ENCODE measurements at places on chromosomes 3 and 15.

GRCh38 chr3:128617270-128617556, 33.4 kb downstream of the RPN1 start:
- no peak for DNase-seq

DNA sequence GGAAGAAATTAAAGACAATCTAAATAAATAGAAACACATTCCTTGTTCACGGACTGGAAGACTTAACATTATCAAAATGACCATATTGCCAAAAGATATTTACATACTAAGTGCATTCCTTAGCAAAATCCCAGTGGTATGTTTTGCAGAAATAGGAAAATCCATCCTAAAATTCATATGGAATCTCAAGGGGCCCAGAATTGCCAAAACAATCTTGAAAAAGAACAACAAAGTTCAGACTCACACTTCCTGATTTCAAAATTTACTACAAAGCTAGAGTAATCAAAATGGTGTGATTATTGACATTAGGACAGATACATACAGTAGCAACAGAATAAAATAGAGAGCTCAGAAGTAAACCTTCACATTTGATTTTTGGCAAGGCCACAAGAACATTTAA, 515.5 kb downstream of the OCA2 start:
- DNase-seq = no peak

GRCh38 chr15:33341953-33342352, 31.2 kb downstream of the RYR3 start:
- no peak for DNase-seq

- no peak for DNase-seq
These were observed 111.5 kb downstream of the PDZRN3 start for GRCh38 chr3:73513260-73513659.

DNA sequence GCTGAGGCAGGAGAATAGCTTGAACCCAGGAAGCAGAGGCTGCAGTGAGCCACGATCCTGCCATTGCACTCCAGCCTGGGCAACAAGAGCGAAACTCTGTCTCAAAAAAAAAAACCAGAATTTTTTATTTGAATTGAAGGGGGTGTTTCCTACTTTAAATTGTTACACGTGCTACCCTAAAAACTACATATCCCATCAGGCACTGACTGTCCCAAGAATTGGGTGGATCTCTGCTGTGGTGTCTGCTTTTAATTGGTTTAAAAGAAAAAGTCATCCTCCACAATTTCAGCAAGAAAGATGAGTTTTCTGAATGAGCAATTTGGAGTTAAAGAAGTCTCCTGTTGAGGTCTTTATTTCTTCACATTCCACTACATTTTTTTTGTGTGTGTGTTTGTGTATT, 2.1 kb downstream of the PDIA3 start:
- DNase-seq = no peak

GRCh38 chr15:74788683-74789151, 6.8 kb downstream of the CSK start:
- no peak for DNase-seq

GRCh38 chr15:80982205-80982604, 7.4 kb downstream of the MESD start:
- no peak for DNase-seq

GRCh38 chr3:12187448-12188327, 29.0 kb upstream of the TIMP4 start:
- no peak for DNase-seq

DNA sequence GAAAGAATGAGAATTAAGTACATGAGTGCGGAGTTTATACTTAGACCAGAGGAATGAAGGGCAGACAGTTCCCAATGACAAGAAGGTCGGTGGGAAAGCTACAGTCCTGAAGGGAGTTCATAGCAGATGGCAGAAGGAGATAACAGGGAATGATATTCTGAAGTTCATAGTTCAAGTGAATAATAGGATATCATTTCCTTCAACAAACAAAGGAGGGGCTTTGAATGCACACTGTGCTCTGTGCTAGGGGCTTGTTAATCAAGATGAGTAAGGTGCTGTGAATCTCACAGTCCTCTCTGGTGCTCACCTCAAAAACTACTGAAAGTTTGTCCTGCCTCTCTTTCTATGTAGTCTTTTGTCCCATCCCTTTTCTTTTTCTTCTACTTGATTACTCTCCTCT, 41.9 kb downstream of the SIDT1 start:
- DNase-seq = no peak

GRCh38 chr15:99504823-99505551, 60.8 kb upstream of the MEF2A start:
- no peak for DNase-seq

- DNase-seq = no peak
These were observed 217.4 kb downstream of the ADAMTS17 start for GRCh38 chr15:100124361-100124760.

- no peak for DNase-seq
These were observed 41.9 kb upstream of the XRN1 start for GRCh38 chr3:142489572-142490323.

GRCh38 chr15:56390739-56391267, 25.6 kb downstream of the TEX9 start:
- no peak for DNase-seq

DNA sequence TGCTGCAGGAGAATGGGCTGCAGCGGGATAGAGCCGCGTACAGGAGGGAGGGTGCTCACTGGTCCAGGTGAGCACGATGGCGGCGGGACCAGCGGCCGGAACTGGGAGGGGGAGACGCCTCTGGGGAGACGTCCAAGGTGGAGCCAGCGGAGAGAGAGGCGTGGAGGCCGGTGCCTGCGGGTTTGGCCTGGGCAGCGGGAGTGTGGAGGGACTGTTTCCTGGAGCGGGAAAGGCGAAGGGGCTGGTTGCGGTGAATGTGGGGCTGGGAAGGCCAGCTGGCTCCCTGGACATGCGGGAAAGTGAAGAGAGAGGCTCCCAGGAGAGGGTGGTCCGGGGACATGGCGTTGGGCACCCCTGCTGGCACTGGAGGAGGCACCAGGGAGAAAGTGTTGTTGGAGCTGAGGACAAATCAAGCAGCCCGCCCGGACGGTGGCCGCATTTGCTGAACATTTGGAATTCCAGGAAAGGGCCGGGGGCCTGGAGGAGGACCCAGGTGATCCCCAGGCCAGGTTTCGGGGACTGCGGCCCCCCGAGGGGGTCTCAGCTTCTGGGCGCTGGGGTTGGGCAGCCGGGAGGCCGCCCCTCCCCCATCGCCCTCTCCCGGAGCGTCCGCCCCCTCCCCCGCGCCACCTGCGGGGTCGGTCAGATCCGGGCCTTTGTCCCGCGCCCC, 34.3 kb downstream of the DNAJB8 start:
- no peak for DNase-seq

DNA sequence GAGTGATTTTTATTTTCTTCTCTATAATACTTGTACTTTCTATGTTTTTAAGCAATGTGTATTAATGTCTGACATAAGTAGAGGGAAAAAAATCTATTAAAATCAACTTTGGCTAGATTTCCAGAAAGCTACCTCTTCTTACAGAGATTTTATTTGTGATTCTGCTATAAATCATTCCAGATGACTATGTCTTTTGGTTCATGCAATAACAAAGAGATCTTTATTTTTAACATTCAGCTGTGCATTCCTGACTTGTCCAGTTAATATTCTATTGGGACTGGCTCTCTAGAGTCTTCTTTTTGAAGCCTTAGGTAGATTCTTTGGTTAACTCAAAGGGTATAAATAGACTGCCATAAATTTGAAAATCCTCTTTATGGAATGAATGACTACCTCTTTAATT, 74.3 kb upstream of the ARPP21 start:
- DNase-seq = no peak

GRCh38 chr3:31161889-31162288, 267.4 kb upstream of the GADL1 start:
- DNase-seq = no peak

DNA sequence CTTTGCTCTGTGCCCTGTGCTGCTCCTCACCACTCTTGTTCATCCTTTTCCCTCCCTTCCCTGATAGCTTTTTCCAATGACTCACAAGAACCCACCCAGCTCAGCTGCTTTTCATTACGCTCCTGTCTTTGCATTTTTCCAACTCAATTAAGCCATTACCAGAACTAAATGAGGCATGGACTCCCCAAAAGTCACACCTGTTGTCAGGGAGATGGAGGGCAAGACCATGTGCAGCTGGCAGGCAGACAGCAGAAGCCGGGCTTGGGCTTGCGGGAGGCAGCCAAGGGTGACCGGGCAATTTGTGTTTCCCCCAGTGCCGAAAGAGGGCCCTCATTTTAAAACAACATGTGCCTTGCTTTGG, 64.3 kb downstream of the CASR start:
- DNase-seq = no peak

DNA sequence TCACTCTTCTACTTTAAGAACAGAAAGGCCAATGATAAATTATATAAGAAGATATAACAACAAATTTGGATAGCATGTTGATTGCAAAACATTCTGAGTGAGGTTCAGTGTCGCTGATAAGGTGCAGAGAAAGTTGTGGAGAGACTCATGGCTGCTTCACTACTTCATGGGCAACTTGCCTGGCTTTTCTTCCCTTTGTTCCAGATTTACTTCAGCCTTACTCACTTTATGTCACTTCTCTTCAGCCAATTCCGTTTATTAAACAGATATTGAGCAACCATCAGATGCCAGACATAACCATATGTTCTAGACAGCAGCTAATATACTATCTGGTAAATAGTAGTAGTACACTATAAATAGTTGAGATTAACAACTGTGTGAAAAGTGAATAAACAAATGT, 150.0 kb upstream of the CHL1 start:
- DNase-seq = no peak

- DNase-seq = no peak
These were observed 119.6 kb upstream of the SMAD3 start for GRCh38 chr15:66945842-66946241.

DNA sequence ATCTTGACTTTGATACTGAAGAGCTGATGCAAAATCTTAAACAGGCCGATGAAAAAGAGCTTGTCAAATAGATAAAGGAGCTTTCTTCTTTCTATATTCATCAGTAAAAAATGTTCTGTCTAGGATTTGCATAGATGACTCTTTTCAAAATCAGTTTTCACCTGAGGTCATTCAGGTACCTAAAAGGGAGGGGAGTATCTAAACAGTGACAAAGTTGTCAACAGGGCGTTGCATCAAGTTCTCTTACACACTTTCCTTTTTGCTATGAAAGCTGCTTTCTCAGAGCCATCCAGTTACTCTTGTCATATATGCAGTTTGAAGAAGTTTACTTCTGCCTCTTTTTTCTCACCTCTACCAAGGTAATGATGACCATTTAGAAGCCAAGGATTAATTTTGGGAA, 60.0 kb downstream of the AKAP13 start:
- DNase-seq = no peak

GRCh38 chr3:142608631-142609030, 12.4 kb downstream of the PLS1 start:
- DNase-seq = no peak

GRCh38 chr3:23648996-23649395, 156.8 kb upstream of the UBE2E1 start:
- DNase-seq = no peak

DNA sequence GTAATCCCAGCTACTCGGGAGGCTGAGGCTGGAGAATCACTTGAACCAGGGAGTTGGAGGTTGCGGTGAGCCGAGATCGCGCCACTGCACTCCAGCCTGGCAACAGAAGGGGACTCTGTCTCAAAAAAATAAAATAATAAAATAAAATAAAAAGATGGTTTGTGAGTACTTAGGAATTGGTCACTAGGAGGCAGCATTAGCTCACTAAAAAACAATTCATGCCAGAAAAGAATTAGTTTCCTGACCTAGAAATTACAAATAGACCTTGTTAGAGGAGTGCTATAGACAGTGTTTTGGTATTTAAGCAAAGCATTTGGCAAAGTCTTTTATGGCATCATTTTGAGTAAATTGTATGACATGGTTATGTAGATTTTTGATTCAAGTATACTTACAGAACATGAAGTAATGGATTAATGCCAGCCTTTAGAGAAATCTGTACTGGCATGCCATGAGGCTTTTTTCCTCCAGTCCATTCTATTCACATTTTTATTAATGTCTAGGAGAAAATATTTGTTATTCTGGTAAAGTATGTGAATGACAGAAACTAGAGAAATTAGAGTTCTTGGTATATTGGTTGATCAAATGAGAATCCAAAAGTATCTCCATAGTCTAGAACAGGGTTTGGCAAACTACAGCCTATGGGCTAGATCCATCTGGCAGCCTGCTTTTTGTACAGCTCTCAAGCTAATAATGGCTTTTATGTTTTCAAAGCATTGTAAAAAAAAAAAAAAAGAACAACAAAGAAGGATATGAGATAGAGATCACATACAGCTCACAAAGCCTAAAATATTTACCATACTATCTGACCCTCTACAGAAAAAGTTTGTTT, 81.6 kb downstream of the LRRC49 start:
- peak; percentile 37 for DNase-seq

GRCh38 chr15:101148881-101149664, 102.8 kb downstream of the CHSY1 start:
- DNase-seq = no peak

- DNase-seq = no peak
These were observed 30.2 kb upstream of the HCLS1 start for GRCh38 chr3:121690777-121691405.

DNA sequence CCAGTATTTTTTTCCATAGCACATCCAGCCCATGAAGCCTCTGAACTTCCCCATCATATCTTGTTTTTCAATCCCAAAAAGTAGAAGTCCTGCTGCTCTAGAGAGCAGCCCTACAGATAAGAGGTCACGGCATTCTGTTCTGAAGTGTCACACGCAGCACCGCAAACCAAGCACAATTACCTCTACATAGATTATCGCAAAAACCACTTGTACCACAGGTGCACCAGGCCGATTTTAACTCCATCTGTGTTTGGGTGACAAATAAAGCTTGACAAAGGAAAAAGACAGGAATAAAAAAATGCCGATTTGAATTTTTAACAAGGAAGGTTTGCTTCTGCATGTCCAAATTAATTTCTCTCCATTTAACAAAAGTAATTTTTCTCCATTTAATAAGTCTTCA, 113.7 kb downstream of the MYO5A start:
- DNase-seq = no peak

GRCh38 chr3:28039234-28039633, 202.2 kb upstream of the CMC1 start:
- no peak for DNase-seq

DNA sequence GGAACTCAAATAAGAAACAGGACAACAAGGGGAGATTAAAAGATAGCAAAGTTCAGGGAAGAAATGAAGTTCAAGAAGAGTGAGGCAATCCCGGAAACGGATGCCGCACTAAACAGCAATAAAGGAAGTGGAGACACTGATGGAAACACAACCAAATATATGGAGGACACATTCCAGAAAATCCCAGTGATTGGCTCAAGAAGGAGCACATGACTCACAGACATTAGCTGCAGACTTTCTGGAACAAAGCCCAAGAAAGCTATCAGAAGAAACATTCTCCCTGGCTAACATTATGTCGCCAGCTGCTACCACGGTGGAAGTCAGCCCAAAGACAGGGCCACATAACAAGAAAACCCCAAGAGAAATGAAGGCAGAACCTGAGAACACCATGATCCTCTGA, 18.1 kb upstream of the VGLL4 start:
- DNase-seq = no peak

DNA sequence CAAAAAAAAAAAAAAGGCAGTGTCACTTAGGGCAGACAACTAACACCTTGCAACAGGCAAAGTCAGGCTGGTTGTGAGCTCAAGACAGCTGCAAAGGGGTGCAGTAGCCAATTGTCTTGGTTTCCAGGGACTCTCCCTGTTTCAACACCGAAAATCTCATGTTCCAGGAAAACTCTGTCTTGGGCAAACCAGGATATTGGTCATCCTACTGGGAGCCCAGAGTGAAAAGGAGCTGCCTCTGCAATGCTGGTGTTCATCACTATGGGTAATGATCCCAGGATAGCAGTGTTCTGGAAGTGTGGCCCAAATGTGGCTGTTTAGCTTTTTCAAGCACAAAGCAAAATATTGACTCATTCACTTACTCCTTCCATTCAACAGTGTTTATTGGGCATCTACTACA, 82.6 kb downstream of the ARHGAP31 start:
- DNase-seq = no peak
